ENCODE measurements at places on chromosomes 2 and 18.

GRCh38 chr2:174335988-174336500 lies 1.3 kb downstream of the SP9 start:
- no peak for DNase-seq

DNA sequence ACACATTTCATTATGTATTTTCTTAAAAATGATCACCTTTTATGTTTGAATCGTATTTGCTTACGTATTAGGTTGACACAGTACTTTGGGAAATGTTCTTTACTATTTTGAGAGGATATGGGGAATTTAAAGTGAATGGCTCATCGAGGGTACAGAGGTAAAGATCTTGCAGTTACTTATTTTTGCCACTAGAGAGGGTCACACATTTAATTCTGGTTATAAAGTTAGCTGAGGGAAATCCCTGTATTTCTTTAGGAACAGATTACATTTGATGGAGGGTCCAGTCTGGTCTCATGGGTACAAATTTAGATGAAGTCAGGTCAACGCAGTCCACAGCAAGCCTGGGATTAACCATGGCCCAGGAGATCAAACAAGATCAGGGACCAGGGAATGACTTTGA lies 24.5 kb downstream of the DYNC2LI1 start:
- no peak for DNase-seq

DNA sequence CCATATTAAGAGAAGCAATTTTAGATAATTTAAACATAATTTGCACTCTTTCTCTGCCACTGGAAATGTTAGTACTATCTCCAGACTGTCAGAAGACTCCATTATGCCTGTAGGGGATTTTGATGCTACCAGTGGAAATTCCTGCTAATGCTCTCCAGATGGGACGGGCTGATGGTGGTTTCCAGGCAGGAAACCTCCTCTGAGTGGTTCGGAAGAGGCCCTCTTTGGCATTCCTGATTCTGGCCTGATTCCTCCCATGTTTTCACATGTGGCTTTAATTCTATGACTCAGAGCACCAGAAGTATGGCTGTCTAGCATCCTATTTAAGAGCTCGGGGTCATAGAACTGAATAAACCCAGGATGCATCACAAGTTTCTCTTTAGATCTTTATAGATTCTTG lies 70.9 kb upstream of the ST6GAL2 start:
- DNase-seq = peak; percentile 94

- DNase-seq = no peak
These were observed 119.8 kb downstream of the BCL2 start for GRCh38 chr18:63199743-63200241.

DNA sequence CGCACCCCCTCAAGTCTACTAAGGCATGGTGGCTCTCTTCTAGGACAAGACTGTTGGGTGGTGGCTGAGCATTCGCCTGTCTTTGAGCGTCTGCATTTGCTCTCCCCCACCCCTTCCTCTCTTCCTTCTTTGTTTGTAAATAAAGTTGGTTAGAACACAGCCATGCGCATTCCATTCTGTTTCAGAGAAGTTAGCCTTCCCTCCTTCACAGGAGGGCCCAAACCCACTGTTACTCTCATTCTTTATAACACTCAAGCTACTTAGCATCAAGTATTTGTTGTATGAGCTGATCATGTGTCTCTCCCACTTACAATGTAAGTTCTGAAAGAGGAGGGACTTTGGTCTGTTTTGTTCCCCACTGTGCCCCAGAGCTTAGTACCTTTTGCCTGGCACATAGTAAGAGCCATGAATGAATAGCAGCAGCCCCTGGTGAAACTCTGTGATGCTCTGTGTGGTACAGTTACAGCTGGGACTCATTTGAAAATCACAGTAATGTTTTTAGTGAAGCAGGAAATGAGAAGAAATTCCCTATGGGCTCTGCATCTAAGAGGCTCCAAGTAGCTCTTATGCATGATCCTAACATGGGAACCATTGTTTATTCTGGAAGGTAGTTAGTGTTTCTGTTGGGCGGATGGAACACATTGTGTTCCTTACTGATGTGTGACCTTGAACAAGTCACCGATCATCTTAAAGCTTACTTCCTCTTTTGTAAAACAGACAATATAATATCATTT lies 7.7 kb downstream of the MGAT5 start:
- DNase-seq = peak; percentile 45

GRCh38 chr2:222982010-222982908 lies 69.7 kb upstream of the KCNE4 start:
- DNase-seq = peak; percentile 91

GRCh38 chr18:50338122-50338521 lies 36.7 kb upstream of the SKA1 start:
- no peak for DNase-seq

Data from fibroblast of villous mesenchyme (primary cell).